ENCODE measurements at places on chromosomes 3 and 15.

DNA sequence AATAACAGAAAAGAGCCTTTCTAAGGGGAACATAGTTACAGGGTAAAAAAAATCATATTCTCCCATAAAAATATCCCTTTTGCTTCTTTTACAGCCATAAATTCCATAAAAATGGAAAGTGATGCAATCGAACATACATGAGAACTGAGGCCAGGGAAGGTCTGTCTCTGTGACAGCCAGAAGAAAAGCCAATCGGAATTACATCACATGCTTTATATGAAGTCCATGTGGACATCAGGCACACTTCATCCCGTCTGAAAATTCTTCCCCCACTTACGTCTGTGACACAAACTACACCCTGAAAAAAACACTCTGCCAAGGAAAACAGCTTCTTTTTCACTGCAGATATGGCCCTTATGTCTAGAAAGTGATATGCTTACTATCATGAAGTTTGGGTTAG, 323.5 kb downstream of the ERC2 start:
- DNase-seq = no peak

DNA sequence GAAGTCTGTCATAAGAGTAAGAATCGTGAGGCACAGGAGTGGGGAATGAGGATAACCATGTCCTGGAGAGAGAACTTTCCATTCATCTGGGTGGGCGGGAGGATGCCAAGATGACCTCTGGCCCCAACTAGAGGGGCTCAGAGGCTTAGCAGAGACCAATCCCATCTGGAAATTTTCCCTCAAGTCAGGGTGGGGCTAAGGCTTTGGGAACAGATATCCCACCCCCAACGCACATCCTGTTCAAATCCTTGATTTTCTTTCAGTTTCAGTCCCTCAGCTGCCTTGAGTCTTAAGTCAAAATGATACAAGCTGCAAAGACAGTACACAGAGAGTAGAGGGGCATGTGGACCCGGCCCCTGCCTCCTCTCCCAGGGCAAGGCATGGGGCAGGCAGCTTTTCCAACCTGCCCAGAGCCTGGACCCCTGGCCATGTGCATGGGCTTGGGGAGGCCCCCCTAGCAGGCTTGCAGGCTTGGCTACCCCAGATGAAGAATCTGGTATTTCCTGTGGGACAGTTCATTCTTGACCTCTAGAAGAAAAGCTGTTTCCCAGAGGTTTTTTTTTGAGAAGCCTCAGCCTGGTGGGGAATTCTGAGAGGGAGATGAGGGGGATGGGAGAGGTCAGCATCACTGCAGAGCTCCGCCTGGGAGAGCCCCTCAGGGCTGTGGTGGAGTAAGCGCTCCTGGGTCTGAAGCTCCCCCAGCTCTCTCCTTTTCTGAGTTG, 109.7 kb upstream of the HACD2 start:
- no peak for DNase-seq

DNA sequence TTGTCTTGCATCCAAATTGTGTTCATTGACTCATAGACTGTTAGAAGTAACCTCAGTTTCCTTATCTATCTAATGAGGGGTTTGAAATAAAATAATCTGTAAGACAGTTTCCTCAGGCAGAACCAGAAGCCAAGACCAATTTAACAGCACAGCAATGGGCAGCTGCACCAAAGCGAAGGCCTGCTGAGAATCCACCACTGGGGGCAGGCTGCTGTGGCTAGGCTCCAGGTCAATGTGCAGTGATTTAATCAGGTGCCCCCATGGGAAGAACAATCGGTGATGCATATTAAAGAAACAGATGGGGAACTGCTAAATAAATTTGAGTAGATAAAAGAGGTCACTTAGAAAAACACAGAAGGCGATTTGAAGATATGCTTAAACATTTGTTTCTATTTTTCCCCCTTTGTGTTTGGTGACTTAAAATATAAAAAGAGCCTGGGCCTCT, 28.0 kb upstream of the TMOD3 start:
- no peak for DNase-seq

GRCh38 chr3:113594066-113594465, 61.7 kb downstream of the SIDT1 start:
- DNase-seq = no peak

All from left renal pelvis (tissue), 4 donors.